ENCODE measurements at places on chromosomes 3 and 15.
A peak's percentile ranks its signal among the peaks of the same experiment; 100 is the strongest.

DNA sequence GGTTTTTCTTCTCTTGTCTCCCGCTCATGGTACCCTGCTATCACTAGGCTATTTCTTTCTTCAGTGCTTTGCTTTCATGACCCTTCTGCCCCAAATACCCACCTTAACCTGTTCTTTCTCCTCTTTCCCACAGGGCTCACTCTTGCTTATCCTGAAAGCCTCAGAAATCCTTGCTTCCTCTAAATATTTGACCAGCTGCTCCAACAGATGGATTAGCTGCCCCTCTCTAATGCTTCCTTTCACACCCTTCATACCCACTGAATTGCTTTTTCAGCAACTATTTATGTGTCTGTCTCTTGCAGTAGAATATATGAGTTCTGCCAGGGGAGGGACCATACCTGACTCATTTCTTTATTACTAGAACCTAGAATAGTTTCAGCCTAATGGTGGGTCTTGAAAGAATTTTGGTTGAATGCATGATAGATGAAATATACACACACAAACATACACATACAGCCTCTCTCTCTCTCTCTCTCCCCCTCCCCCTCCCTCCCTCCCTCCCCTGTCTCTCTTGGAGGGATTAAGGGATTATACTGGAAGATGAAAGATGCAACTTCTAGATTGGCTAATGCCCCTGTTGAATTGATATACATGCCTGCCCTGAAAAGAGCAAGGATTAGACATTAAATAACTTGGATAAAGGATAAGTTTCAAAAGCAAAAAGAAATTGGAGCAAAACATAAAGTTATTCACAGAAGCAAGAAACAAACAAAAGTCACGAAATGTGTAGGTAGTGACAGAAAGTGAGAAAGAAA is 95.0 kb upstream of the GADL1 start:
- H3K36me3 ChIP-seq, result no peaks in the 10 kb centered on the region
- H3K4me1 ChIP-seq, result peaks cover 4% of the 10 kb centered on the region
- H3K4me3 ChIP-seq, result no peak overlapping the region
- no peak overlapping the region for H3K27ac ChIP-seq

GRCh38 chr3:147385059-147386012 is 21.0 kb downstream of the ZIC4 start:
- no peak overlapping the region for H3K4me3 ChIP-seq
- H3K27me3 ChIP-seq, result peaks cover 90% of the 10 kb centered on the region
- no peaks in the 10 kb centered on the region for H3K36me3 ChIP-seq
- H3K27ac ChIP-seq, result no peak overlapping the region
- no peak for ATAC-seq
- no peaks in the 10 kb centered on the region for H3K4me1 ChIP-seq

DNA sequence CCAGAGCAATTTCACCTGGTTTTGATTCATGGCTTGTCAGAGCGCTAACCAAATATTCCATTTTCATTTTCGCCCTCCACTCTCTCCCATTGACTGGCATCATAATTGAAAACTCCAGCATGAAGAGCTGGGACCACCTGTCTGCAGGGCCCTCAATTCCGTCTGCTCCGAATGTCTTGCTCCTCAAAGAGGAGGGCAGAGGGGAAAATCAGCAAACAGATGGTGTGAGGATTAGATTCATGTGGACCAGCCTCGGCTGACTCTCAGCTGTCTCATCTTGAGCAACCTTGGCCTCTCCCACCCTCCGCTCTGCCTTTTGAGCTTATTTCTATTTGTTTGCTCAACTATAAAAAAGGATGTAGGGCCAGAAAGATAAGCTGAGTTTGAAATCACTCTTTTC is 512.2 kb upstream of the PPP2R3A start:
- no peaks in the 10 kb centered on the region for H3K4me1 ChIP-seq
- no peaks in the 10 kb centered on the region for H3K27me3 ChIP-seq
- no peak overlapping the region for H3K4me3 ChIP-seq

DNA sequence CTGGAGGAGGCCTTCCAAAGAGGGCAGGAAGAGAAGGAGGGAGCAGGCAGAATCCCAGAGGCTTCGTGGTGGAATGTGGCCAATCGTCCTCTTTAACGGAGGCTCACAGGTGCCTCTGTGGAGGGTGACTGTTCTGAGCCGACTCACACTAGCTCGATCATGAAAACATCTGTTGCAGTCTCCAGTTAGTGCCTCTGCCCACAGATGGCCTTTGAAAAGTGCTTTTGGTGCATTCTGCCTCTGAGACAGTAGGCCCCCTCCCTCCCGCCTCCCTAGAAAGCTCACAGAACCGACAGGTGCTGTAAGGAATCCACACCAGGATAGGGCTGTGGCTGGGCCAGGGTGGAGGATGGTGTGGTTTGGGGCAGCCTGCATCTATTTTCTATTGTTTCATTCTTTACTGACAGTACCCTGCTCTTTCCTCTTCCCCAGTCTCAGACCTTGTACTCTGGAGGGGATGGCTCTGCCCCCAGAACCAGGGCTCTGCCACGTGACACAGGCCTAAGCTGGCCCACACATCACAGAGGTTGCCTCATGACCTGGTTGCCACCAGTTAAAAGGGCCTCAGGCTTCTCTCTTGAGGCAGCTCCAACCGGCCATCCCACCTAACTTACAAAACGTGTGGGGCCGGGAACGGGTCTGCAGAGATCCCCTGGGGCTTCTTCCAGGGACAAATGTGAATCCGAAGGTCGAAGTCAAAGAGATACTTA is 27.2 kb upstream of the PIGZ start:
- ATAC-seq, result no peak
- no peak overlapping the region for H3K4me3 ChIP-seq
- no peak overlapping the region for H3K27ac ChIP-seq

DNA sequence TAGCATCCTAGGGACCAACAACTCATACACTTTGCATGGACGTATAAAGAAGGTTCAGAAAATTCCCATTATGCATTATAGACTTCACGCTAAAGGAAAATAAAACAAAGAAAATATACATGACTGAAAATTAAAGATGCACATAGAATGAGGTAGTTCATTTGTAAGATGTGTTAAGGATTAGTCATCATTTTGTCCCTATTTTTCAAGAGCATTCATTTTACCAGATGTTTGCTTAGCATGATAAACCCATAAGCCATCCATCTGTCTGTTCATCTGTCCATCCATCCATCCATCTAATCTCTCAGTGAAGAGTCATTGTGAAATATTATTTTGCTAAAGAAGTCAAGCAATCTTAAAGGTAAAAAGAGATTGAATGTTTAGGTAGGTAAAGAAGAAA is 80.3 kb downstream of the TFG start:
- H3K27me3 ChIP-seq, result no peaks in the 10 kb centered on the region
- H3K4me1 ChIP-seq, result no peaks in the 10 kb centered on the region
- no peak overlapping the region for H3K27ac ChIP-seq
- no peaks in the 10 kb centered on the region for H3K36me3 ChIP-seq
- no peak overlapping the region for H3K4me3 ChIP-seq

- no peaks in the 10 kb centered on the region for H3K4me1 ChIP-seq
- no peaks in the 10 kb centered on the region for H3K27me3 ChIP-seq
- no peak overlapping the region for H3K4me3 ChIP-seq
- H3K27ac ChIP-seq, result no peak overlapping the region
Measured at GRCh38 chr3:140146668-140147067, 211.7 kb downstream of the CLSTN2 start.

DNA sequence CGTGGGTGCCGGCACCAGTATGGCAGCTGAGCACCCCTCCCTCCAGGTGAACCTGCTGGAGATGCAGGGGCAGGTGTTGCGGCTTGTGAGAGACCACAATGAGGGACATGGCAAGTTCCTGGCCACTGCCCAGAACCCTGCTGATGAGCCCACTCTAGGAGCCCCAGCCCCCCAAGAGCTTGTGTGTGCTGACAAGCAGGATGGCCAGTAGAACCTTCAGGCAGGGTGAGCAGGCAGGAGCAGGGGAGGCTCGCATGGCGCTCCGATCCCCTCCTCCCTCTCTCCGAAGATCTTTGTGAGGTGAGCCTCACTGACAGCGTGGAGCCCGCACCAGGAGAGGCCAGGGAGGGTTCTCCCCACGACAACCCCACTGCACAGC is 29.8 kb downstream of the NGRN start:
- H3K27ac ChIP-seq, result no peak overlapping the region
- ATAC-seq, result no peak

DNA sequence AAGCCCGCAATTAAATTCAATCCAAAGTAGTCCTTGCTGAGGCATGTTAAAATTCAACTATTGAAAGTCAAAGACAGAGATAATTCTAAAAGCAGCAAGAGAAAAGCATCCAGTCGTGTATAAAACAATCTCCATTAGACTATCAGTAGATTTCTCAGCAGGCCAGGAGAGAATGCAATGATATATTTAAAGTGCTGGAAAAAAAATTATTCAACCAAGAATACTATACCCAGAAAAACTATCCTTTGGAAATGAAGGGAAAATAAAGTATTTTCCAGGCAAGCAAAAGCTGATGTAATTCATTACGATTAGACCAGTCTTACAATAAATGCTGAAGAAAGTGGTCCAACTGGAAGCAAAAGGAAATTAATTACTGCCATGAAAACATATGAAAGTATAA is 113.5 kb downstream of the TRIM42 start:
- H3K36me3 ChIP-seq, result peaks cover 5% of the 10 kb centered on the region
- ATAC-seq, result no peak
- no peak overlapping the region for H3K4me3 ChIP-seq
- no peaks in the 10 kb centered on the region for H3K4me1 ChIP-seq
- no peak overlapping the region for H3K27ac ChIP-seq
- peaks cover 6% of the 10 kb centered on the region for H3K27me3 ChIP-seq

DNA sequence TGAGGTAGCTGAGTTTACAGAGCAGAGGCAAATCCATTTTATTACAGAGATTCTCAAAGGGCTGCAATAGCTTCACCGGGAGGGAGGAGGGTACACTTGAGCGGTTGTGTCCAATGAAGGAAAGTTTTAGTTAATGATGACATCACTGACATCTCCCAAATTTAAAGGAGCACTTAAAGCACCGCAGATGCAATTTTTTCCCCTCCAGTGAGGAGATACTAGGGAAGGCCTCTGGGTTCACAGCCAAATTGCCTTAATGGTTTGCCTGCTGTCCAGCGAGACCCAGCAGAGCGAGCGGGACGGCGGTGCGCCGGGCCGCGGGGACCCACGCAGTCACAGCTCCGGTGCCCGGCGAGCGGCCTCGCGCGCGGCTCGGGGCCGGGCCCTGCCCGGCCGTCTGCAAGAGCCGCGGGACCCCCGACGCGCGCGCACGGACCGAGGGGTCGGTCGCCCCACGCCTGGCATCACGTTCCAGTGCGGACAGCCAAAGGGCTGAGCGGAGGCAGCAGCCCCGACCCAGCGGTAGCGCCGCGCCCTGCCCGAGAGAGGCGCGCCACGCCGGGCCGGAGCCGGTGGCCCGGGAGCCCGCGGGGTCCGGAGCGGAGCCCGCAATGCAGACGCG is 160.5 kb upstream of the CHRNA7 start:
- peak; percentile 31 for ATAC-seq
- H3K27me3 ChIP-seq, result no peaks in the 10 kb centered on the region

DNA sequence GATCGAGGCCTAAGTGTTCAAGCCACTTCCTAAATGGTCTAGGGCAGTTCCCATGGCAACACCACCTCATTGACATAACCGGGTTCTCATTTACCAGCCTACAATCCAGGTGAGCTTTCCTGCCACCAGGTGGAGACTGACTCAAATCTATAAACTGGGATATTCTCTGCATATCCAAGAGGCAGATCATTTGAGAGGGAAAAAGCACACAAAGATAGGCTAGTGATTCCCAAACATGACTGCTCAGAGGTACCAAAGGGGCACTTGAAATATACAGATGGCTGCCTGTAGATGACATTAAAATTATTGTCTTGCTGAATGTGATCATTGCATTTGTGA is 141.3 kb upstream of the PROK2 start:
- peaks cover 13% of the 10 kb centered on the region for H3K4me1 ChIP-seq
- no peaks in the 10 kb centered on the region for H3K36me3 ChIP-seq
- ATAC-seq, result no peak
- peaks cover 71% of the 10 kb centered on the region for H3K27me3 ChIP-seq
- no peak overlapping the region for H3K27ac ChIP-seq

- no peaks in the 10 kb centered on the region for H3K27me3 ChIP-seq
- peaks cover 4% of the 10 kb centered on the region for H3K4me1 ChIP-seq
- no peak for ATAC-seq
- no peak overlapping the region for H3K4me3 ChIP-seq
- H3K36me3 ChIP-seq, result peaks cover 34% of the 10 kb centered on the region
Measured at GRCh38 chr3:17322106-17322793, 420.2 kb downstream of the TBC1D5 start.

- H3K4me3 ChIP-seq, result no peak overlapping the region
- H3K4me1 ChIP-seq, result peaks cover 12% of the 10 kb centered on the region
- peaks cover 99% of the 10 kb centered on the region for H3K27me3 ChIP-seq
- no peak for ATAC-seq
- no peaks in the 10 kb centered on the region for H3K36me3 ChIP-seq
Measured at GRCh38 chr15:59993950-59994401, 10.1 kb upstream of the FOXB1 start.

DNA sequence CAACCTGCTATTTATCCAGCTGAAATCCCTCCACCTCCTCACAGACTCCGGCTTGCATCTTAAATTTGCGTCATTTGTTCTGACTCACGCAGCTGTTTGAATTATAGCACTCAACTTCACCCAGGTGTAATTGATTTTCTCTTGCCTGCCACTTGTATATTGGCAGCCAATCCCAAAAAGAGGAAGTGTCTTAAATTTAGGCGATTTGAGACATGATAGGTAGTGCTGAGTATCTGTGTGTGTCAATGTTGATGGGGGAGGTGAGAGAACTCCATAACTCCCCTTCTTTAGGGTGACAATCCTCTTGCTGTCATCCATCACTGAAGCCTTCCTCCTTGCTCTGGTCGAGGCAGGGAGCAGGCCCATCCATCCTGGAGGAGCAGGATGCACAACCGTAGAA is 77.2 kb upstream of the TPRG1 start:
- H3K4me3 ChIP-seq, result no peak overlapping the region
- no peaks in the 10 kb centered on the region for H3K36me3 ChIP-seq
- no peak overlapping the region for H3K27ac ChIP-seq
- ATAC-seq, result no peak
- peaks cover 7% of the 10 kb centered on the region for H3K4me1 ChIP-seq
- H3K27me3 ChIP-seq, result peaks cover 63% of the 10 kb centered on the region

GRCh38 chr3:14453876-14454638 is 51.7 kb downstream of the SLC6A6 start:
- H3K27me3 ChIP-seq, result no peaks in the 10 kb centered on the region
- peak; percentile 98 for ATAC-seq
- peak overlapping the region; percentile 86 for H3K27ac ChIP-seq
- H3K4me1 ChIP-seq, result peaks cover 34% of the 10 kb centered on the region
- peaks cover 61% of the 10 kb centered on the region for H3K36me3 ChIP-seq

GRCh38 chr3:9399746-9400145 is 2.3 kb downstream of the SETD5 start:
- ATAC-seq, result no peak
- H3K4me1 ChIP-seq, result peaks cover 70% of the 10 kb centered on the region
- no peaks in the 10 kb centered on the region for H3K27me3 ChIP-seq
- H3K36me3 ChIP-seq, result peaks cover 27% of the 10 kb centered on the region

DNA sequence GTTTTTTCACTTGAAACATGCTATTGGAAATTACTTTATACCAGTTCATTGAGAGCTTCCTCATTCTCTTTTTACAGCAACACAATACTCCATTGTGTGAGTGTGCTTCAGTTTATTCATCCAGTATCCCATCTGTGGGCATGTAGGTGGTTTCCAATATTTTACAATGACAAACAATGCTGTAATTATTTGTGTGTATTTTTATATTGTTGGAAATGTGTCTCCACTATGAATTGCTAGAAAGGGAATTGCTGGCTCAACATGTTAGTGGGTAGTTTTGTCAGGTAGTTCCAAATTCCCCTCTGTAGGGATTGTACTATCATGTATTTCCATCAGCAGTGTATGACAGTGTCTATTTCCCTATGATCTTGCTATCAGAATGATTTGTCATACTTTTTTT is 65.8 kb upstream of the MAGI1 start:
- no peak overlapping the region for H3K4me3 ChIP-seq
- ATAC-seq, result no peak
- H3K27me3 ChIP-seq, result peaks cover 7% of the 10 kb centered on the region
